ENCODE measurements at places on chromosomes 2 and 18.

DNA sequence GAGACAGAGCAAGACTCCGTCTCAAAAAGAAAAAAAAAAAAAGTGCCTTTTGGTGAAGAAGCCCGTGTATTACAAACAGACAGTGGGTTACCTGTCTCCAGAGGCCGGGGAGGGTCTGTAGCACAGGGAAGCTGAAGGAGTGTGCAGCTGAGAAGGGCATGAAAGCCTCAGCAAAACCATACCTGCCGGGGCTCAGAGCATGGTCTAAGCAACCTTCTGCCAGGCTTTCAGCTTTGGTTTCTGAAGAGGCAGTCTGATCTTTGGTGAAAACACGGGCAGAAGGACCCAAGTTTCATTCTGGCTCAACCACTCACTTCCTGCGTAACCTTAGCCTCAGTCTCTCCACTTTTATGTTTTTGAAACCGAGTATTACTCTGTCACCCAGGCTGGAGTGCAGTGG is 21.5 kb downstream of the SH2D6 start:
- DNase-seq, result no peak

DNA sequence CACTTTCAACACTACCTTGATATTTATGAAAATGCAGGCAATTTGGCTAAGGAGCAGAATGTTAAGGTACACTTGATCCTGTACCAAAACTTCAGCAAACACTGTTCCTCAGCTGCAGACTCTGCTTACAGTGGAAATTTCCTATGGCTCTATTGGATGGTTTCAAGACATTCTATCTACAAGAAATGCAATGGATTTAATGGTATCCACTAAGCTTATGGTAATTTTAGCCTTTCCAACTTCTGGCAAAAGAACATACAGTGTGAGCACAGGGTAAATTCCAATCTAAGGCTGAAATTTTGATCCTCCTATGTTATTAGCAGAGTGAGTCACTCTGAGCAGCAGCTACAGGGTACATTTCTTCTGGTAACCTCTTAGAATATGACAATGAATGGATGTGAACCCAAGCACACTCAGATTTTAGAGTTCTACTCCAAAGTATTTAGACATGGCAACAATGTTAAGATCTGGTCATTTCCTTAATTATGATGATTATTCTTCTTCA is 361.8 kb upstream of the PIK3C3 start:
- DNase-seq, result no peak

DNA sequence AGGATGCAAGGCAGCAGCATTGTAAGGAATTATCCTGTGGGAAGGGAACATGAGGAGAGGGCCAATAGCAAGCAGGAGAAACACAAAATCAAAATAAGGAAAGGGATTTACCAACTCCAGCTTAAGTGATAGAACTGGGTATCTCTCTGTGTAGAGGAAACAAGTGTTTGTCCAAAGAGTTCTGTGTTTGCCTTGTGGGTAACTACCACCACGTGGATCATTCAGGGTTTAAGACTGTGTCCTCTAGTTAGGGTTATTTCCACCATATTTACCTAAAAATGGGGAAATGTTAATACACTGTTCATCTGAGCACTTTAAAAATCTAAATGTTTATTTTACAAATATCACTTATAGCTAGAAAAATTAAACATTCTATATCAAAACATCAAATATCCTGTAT is 283.3 kb downstream of the EIPR1 start:
- no peak for DNase-seq

DNA sequence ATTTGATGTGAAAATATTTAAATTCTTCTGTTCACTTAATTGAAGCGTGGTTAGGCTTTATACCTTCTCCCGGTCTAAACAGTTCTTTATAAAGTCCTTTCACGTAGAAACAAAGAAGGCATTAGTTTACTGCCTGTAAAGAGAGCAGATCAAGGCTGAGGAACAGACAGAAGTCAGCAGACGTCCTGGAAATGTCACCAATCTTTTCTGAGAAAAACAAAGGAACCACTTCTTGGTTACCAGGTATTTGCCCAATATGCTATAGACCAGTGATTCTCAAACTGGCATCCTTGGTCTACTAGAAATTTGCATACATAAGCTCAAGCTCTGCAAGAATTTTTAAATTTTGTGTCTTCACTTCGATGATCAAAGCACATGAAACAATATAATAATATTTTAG is 89.2 kb upstream of the STK17B start:
- DNase-seq, result no peak

DNA sequence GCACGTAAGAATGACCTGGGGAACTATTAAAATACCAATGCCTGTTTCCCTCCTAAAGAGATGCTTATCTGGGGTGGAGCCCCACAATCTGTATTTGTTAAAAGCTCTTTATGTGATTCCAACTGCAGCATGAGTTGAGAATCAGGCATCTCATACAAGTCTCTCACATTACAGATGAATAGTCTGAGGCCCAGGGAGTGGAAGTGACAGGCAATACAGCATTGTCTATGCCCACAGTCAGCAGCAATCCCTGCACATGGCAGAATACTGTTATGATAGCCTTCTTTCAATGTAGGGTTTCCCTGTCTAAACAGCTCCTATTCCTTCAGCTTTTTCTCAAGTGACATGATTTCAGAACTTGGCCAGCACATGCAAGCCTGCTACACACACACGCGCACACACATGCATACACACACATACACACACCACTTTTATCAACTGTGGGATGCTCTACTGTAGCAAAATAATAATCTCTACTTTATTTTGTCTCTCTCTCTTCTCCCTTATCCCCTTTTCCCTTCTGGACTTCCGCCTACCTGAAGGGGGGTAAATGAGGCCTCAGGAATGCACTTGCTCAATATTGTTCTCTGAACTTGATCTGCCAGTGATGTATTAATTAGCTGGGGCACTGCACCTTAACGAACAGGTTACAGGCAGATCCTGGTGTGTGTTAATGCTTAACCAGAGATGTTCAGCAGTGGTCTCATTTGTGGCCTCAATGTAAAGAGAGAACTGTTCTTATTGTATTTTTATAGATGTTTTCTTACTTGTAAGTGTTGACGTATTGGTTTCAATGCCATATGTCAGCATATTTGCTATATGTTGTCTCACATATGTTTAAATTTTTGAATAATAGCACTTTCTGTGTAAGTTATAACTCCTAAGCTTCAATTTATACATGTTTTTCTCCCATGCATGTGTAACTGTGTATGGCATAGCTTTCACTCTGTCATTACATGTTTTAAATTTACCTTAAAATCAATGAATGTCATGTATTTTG is 116.0 kb downstream of the SETBP1 start:
- DNase-seq, result no peak

DNA sequence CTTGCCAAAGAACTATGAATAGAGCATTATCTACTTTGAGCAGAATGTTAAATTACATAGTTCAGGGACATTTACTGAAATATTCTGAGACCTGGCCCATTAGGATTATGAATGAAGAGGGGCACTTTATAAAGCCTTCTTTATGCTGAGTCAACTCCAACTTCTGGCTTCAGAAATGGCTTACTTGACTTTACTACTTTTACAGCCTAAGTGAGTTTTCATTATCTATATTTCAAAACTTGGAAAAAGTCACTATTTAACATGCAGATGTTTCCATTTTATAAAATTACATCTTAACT is 37.7 kb downstream of the SESTD1 start:
- DNase-seq, result no peak

DNA sequence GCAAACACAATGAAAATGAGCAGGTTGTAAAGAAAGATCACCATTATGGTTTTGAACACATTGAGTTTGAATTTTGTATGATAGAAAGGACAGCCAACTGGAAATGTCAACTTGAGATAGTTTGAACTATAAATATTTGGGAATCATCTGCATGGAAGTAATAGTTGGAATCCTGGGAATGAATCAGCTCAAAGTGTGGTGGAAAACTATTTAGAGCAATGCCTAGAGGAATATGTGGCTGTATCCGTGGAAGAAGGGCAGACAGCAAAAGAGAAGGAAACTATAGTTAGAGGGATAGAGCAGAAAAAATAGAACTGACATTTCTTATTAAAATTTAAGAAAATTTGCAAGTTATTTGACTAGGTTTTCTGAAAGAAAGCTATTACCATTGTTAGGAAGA is 112.5 kb upstream of the OTX1 start:
- no peak for DNase-seq

DNA sequence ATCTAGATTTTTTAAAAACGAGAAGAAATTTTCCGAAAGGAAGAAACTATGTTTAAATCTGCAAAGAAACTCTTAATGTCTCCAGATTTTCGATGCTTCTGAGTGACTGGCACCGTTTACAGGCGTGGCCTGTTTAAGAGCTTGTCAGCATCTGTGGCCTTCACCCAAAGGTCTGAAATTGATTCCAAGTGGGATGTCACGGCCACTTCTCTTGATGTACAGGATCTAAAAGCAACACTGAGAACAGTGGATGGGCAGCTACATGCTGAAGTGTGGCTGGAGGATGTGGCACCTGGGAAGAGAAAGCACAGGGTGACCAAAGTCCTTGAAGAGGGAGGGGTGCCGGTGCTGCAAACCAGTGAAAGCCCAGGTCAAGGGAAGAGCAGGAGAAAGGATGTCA is 28.0 kb downstream of the EMILIN2 start:
- no peak for DNase-seq

- no peak for DNase-seq
These were observed 27.2 kb downstream of the SNED1 start for GRCh38 chr2:241025639-241026038.

- no peak for DNase-seq
These were observed 112.2 kb downstream of the ALPK2 start for GRCh38 chr18:58516514-58517285.

DNA sequence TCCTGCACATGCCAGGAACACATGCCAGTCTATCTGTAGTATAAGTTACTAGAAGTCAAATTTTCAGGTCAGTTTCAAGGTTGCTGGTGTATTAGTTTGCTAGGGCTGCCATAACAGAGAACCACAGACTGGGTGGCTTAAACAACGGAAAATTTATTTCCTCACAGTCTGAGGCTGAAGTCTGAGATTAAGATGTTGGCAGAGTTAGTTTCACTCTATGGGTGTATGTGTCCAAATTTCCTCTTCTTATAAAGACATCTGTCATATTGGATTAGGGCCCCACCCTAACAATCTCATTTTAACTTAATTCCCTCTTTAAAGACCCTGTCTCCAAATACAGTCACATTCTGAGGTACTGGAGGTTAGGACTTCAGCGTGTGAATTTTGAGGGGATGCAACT is 26.5 kb downstream of the B3GNT7 start:
- DNase-seq, result no peak

GRCh38 chr2:2116657-2117056 is 214.4 kb downstream of the MYT1L start:
- DNase-seq, result no peak

DNA sequence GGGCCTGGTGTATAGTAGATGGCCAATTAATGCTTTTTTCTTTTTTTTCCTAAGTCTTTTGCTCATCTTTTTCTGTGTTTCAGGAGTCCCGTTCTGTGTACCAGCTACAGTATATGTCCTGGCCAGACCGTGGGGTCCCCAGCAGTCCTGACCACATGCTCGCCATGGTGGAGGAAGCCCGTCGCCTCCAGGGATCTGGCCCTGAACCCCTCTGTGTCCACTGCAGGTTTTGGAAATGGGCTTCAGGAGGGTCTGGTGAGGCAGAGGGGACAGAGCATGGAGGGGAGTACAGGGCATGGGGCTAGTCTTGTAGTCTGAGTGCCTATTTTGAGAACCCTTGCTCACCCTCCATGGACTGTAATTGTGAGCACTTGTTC is 14.1 kb downstream of the PTPN18 start:
- DNase-seq, result no peak

- no peak for DNase-seq
These were observed 16.0 kb upstream of the KLF7 start for GRCh38 chr2:207181526-207182274.

GRCh38 chr18:32542221-32542798 is 71.6 kb upstream of the GAREM1 start:
- no peak for DNase-seq

DNA sequence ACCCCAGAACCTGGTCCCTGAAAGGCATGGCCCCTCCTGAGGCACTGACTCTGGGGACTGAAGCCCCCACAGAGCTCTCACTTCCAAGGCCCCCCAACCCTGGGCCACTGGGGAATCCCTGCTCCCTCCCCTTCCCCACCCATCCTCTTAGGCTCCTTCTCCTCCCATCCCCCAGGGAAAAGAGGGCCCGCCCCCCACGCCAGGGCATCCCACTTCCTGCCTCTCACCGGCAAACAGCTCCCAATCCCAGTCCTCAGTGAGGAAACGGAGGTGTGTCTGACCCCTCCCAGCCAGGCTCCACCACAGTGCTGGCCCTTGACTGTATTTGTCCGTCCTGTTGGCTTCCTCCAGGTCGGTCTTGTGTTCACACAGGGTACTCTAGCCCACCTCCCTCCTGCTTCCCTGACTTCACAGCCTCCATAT is 35.0 kb upstream of the PTMA start:
- no peak for DNase-seq

DNA sequence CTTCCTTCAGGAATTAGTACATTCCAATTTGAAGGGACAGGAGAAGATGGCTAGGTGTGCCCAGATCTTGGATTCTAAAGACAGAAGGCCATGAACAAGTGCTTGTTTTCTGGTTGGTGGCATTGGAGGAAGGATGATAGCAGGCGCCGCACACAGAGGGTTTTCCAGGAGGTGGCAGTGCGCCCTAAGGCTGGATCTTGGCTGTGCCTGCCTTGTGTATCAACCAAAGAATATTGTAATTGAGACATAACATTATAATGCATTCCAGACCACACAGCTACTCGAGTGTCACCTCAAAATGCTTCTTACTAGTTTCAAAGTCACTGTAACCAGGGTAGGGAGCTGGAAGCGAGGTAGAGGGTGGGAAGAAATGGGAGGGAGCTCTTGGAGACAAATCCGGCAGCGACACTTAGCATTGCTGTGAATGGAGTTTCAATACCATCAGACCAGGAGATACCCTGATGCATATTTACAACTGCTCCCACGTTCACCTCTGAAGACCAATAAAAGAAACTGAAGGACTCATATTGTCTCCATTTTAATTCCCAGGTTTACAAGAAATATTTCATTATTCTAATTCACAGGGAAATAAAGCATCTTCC is 42.5 kb downstream of the CPO start:
- DNase-seq, result peak; percentile 95

DNA sequence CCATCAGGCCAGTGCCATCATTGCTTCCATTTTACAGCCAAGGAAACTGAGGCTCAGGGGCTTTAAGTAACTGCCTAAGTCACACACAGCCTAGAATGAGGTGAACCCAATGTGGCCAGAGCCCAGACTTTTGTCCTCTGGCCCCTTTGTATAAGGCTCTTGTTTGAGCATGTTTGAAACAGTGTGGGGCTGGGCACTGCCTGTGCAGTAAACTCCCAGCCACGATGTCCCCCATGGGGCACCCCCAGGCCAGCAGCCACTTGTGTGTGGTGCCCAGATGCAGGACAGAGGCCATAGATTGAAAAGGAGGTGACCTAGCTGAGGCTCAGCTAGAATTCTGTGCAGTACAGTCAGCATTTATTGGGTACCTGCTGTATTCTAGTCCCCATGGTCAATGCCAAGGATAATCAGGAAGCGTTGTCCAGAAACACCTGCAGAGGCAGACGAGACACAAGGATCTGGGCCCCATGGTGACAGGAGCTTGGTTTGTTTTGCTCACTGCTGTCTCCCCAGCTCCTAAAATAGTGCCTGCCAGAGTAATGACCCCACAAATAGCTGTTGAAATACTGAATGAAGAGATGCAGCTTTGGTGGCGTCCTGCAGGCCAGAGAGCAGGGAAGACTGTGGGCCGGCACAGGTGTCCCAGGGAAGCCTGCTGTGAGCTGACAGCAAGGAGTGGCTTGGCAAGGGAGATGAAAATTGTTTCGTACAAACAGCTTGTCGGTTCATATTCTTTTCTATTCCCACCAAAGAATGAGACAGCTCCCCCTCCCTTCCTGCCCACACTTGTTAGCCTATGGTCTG is 160.7 kb downstream of the LDLRAD4 start:
- DNase-seq, result no peak

- DNase-seq, result no peak
These were observed 75.1 kb upstream of the PARD3B start for GRCh38 chr2:204470178-204470620.

All from NCI-H1694 (cell line).